ENCODE measurements at places on chromosomes 5 and 9.

- no peak for DNase-seq
Observed at GRCh38 chr9:105515811-105516413, 42.0 kb upstream of the FKTN start.

GRCh38 chr9:757246-757881 lies 84.1 kb upstream of the DMRT1 start:
- no peak for DNase-seq

DNA sequence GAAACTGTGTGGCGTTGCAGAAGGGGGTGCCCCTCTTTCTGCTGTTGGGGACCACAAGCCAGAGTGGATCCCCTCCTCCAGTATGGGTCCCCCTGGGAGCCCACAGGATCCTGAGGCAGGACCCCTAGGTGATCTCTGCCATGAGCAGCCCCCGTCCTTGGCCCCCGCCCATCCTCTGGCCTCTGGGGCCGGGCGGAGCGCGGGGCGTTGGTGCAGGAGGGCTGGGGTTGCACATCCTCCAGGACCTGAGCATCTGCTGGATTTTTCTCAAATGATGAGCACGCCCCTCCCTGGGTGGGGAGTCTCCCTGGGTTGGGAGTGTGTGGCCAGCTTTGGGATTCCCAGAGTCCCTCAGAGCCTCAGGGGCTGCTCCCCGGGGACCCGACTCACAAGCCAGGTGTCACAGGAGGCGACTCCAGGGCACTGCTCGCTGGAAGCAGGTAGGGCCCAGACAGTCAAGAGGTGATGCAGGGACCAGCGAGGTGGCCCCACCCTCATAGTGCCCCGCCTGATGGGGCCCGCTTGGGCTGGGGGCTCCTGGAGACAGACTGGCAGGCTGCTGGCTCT lies 26.7 kb upstream of the UBAC1 start:
- no peak for DNase-seq

DNA sequence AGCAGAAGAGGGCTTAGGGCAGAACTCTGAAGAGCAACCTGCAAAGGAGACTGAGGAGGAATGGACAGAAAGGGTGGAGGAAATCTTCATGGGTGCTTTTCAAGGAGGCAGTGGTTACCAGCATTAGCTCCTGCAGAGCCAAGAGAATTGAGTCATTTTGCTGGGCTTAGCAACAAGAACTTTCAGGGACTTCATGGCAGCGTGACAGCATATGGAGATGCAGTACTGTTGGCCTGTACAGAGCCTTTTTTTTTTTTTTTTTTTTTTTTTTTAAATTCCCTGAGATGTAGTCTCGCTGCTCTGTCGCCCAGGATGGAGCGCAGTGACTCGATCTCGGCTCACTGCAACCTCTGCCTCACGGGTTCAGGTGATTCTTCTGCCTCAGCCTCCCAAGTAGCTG lies 296.0 kb upstream of the DMRT1 start:
- DNase-seq = no peak

DNA sequence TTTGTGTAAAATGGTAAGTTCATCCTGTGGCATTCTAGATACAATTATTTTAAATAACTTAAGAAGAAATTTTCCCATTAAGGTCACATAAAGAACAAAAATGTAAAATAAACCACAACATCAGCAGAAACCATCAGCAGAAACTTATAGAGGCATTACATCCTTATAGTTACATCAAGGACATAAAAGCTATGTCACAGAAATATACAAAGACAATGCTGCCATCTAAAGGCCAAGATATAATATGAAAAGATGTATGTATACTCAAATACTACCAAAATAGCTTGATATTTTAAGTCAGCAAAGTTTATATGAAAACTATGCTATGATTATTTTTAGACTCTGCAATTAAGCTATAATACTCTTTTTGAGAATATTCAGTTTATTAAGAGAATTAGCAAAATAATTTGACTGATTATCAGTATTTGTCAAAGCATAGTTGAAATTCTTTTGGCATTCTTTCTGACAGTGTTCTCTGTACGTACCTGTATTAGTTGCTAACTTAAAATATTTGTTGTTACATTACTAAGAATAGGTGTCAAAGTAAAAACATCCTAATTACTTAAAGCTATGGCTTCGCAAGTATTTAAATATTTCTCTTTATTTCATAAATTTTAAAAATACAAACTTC lies 36.2 kb downstream of the FBXL17 start:
- DNase-seq = no peak

DNA sequence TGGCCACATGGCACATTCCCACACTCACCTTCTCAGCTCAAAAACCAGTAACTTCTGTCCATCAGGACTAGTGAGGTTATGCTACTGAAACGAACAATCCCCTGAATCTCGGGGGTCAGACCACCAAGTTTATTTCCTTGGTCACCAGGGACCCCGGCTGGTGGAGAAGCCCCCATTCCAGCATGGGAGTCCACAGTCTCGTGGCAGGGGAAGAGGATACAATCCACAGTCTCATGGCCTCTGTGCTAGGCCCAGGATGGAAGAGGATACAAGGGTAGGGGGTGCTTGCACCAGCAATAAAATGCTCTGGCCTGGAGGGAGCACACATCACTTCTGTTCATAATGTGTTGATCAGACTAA lies 7.4 kb upstream of the CARD19 start:
- DNase-seq = no peak

- no peak for DNase-seq
Observed at GRCh38 chr9:68603371-68603770, 62.7 kb upstream of the TMEM252 start.

DNA sequence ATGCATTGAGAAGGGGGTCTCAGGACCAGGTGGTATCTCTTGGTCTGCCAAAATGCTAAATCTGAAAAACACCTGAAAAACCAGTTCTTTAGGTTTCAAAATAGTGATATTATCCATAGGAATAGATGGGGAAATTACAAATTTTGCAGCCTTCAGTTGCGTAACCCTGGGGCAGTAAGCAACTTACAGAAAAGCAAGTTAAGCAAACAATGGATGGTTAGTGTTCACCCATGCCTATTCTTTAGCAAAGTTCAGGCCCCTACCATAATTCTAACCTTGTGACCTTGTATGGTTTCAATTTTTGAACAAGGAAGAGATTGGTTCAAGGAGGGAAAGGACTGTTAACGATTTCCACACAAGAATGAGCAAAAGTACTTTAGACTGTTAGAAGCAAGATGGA lies 24.5 kb downstream of the GLRX start:
- no peak for DNase-seq

DNA sequence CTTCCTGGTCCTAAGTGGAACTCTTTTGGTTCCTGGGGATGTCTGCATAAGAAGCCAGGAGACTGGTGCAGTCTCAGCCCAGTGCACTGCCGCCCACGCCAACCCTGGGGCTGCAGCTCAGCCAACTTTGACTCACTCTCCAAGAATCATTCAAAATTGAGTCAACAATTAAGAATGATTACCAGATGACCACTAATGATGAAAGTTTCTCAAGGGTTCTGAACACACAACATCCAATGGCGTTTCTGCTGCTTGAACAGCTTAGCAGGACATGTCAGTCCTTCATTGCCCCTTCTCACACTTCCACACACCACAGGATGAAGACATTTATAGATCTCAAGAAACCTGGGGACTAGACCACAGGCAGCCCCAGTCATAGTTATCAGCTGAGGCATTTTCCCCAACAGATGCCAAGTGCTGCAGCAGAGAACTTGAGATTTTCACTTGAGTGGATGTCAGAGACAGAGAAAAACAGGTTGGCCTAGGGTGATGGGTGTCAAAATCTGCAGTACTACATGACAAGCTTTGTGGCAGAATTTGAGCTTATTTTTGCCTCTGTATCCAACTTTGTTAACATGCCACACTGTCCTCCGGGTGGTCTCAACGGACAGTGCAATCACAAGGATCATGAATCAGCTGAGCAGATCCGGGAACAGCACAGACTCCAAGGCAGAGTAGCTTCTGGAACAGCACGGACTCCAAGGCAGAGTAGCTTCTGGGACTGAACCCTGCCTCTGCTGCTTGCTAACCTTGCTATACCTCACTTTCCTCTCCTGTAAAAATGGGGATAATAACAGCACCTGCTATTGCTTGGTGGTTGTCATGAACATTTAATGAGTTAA lies 356.1 kb downstream of the SPOCK1 start:
- DNase-seq = no peak

GRCh38 chr5:132690156-132690555 lies 16.4 kb downstream of the IL4 start:
- no peak for DNase-seq

GRCh38 chr9:33287087-33287490 lies 3.2 kb upstream of the NFX1 start:
- peak; percentile 34 for DNase-seq

DNA sequence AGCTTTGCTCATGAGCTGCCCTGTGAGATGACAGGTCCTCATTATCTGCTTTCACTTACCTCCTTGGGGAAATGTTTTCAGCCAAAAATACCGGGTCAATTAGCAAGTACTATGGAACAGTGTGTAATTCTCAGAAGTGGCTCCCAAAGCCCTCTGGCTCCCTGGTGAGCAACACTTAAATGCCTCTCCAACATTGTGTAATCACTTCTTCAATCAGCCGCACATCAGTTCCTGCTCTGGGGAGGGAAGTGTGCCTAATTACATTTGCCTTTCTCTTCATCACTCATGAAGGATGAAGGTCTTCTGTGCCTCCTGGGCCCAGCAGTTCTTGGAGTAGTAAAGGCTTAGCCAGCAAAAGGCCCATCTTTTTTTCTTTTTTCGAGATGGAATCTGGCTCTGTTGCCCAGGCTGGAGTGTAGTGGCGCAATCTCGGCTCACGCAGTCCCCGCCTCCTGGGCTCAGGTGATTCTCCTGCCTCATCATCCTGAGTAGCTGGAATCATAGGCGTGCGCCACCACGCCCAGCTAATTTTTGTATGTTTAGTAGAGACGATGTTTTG lies 23.1 kb downstream of the NIM1K start:
- DNase-seq = no peak

GRCh38 chr5:58002323-58002722 lies 457.6 kb downstream of the PLK2 start:
- no peak for DNase-seq

DNA sequence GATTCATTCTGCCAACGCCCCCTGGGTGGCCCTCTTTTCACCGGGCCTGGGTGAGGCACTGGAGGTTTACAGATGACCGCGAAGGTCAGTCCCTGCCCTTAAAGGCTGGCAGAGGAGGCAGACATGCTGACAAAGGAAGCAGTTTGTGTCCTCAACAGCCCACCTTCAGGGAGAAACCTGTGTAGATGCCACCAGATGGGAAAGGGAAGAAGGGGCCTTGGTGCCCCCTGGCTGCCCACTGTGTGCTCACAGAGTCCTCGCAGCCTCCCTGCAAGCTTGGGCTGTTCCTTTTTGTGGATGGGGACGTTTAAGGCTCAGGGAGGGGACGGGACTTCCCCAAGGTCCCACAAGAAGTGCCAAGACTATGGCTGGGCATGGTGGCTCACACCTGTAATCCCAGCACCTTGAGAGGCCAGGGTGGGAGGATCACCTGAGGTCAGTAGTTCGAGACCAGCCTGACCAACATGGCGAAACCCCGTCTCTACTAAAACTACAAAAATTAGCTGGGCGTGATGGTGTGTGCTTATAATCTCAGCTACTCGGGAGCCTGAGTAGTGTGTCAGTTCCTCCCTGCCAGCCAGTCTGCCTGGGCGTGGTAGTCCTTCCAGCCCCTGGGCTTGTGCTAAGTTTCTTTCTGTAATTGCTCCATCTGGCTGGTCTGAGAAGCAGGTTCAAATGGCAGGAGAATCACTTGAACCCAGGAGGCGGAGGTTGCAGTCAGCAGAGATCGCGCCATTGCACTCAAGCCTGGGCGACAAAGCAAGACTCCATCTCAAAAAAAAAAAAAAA lies 36.2 kb downstream of the NEK6 start:
- DNase-seq = peak; percentile 39

GRCh38 chr9:126962336-126962735 lies 47.8 kb downstream of the RALGPS1 start:
- DNase-seq = no peak

- no peak for DNase-seq
Observed at GRCh38 chr9:130835441-130836298, 616 bp downstream of the ABL1 start.

DNA sequence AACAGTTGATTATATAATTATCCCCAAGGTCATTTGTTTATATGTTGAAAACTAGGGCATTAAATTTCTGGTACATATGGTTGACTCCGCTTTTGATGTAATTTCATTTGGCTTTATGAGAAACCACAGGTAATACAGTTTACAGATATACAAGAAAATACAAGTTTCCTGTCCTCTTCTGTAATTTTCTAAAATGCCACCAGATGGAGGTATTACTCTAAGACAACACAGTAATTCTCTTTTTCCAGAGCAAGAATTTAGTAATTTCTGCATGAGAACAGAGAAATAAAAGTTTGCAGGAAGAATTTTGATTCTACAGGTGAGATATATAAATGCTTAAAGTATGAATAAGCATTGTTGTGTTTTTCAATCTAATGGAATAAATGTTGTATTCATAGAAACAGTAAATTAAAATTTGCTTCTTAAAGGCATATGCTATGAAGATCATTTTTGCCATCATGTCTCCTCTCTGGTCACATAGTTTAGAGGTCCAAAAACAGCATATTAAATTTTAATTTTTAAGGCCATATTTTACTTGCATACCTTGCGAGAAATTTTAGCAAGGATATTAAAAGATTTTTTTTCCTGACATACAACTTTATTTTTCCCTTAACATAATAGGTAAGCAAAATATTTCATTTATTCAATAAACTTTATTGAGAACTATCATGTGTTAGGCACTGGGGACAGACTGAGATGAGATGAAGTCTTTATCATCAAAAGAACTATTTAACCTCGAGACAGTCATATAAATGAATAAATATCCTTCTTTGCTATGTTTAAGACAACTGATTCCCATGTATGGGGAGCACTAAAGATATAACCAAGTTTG lies 22.7 kb downstream of the CHD1 start:
- no peak for DNase-seq

GRCh38 chr5:31598640-31599611 lies 40.0 kb upstream of the PDZD2 start:
- no peak for DNase-seq

GRCh38 chr5:131150408-131150807 lies 14.6 kb downstream of the HINT1 start:
- no peak for DNase-seq

GRCh38 chr5:80959768-80960442 lies at the start of gene RASGRF2:
Gene RASGRF2 (plus strand): TSS chr5:80960363. CDS start chr5:80960739, 376 bp downstream.
- no peak for DNase-seq

GRCh38 chr9:73923796-73924195 lies 573.3 kb upstream of the RORB start:
- no peak for DNase-seq

DNA sequence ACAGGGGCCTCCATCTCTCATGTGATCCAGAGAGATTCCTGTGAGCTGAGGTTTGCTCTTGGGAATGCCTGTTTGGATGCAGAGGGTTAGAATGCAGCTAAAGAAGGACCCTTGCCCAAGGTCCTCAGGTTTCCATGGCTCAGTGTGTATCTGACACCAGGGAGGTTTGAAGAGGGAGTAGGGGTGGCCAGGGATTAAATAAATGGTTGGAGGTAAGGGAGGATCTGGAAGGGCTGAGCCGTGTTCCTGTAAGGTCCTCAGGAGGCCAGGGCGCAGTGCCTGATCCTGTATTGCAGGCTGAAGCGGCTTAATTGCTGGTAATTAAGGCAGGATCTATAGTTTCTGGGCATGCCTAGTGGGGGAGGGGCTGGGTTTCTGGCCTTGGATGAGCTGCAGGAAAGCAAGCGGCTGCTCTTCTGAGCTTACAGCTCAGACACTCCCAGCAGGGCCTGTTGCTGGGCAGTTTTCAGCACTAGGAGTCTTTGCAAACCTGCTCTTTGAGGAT lies 41.5 kb upstream of the MAP1B start:
- no peak for DNase-seq
